HFFc6 (cell line): ENCODE measurements at places on chromosomes 6 and 20. TPM values are rescaled to one million over a fixed set of nuclear protein-coding genes. Genes with fewer than 3 reads are reported as not detected.

The KIFC1 gene
- 20.2 to 43.5 TPM (median 41.2 TPM) in 3 replicates for total RNA-seq

The PLCB1 gene
- total RNA-seq: 17.2 to 29.2 TPM (median 19.1 TPM) in 3 replicates

The CLIC1 gene
- 596 and 741 TPM in 2 replicates for total RNA-seq

The HAO1 gene
- not detected in 3 replicates for total RNA-seq

The BPIFB1 gene
- total RNA-seq: not detected in 3 replicates

The ZFP57 gene
- total RNA-seq: not detected in 2 replicates

The ZBTB46 gene
- total RNA-seq: 0.45 to 1.1 TPM (median 0.99 TPM) in 3 replicates

The METTL24 gene
- total RNA-seq: not detected in 3 replicates

The PAX1 gene
- total RNA-seq: not detected in 2 replicates

The HLA-DOB gene
- 0.35 TPM in 1 of 3 replicates, not detected in the others for total RNA-seq

The APOBEC2 gene
- total RNA-seq: not detected in 3 replicates

The KCNQ5 gene
- total RNA-seq: 20.6 to 40.7 TPM (median 27.2 TPM) in 3 replicates

The ADGRF4 gene
- not detected in 3 replicates for total RNA-seq
